NCI-H2081 treated with DMSO at 0.1 percent for 48 hours (cell line): ENCODE measurements at places on chromosomes 6 and 20.

DNA sequence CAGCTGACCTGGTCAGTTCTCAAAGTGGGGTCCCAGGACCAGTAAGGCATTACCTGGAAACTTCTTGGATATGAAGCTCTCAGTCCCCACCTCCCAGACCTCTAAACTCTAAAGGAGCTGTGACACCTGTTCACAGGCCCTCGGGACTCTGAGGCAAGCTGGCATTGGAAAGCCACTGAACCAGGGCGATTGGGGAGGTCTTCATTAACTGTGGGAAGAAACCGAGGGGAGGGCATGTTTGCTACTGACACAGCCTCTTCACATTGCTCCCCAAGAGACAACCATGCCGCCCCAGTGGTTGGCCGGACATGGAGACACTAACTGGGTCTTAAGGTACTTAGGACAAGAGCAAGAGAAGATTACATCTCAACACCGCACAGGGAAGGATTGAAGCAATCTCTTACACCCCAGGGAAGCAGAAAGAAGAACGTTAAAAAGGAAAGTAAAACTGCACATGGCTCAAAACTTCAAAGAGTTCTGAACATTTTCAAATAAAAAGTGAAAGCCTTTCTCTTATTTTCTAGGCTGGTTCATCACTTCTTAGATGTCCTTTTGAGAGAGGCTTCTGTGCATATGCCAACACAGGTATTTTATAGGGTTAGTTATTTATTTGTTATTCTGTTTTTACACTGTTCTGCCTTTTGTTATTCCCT lies 210.0 kb upstream of the CST7 start:
- no peak for DNase-seq

GRCh38 chr6:35136185-35136584 lies 5.0 kb downstream of the TCP11 start:
- DNase-seq = no peak

- no peak for DNase-seq
Measured at GRCh38 chr6:164377348-164377918, 932.0 kb downstream of the C6orf118 start.

GRCh38 chr6:12265296-12265695 lies 24.9 kb upstream of the EDN1 start:
- no peak for DNase-seq

DNA sequence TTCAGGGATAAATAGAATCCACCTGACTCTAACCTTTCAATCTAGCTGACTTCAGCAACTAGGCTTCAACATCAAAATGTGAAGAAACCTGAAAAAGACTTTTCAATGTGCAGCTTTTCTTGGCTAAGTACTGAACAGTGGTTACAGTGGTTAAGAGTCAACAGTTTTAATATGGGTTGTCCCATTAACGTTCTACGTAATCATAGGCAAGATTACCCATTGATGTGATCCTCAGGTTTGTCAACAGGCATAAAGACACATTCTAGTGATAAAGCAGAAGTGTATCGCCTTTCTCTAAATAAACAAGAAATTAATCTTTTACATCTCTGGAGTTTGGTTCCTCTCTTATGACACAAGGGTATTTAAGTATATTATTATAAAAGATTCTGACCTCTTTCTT lies 154.1 kb upstream of the RUNX2 start:
- DNase-seq = no peak

GRCh38 chr6:22025468-22026163 lies 271.2 kb downstream of the PRL start:
- DNase-seq = no peak

DNA sequence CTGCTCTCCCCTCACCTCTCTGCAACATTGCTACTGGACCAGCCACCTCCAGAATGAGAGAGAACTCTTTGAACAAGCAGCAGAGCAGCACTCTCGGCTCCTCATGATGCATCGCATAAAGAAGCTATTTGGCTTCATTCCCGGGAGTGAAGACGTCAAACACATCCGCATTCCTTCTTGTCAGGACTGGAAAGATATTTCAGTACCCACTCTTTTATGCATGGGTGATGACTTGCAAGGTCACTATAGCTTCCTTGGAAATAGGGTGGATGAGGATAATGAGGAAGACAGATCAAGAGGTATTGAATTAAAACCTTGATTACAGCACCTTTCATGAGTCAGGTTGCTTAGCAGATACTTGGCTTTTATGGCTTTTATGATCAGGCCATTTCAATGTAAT lies 4.3 kb downstream of the CALHM4 start:
- no peak for DNase-seq

DNA sequence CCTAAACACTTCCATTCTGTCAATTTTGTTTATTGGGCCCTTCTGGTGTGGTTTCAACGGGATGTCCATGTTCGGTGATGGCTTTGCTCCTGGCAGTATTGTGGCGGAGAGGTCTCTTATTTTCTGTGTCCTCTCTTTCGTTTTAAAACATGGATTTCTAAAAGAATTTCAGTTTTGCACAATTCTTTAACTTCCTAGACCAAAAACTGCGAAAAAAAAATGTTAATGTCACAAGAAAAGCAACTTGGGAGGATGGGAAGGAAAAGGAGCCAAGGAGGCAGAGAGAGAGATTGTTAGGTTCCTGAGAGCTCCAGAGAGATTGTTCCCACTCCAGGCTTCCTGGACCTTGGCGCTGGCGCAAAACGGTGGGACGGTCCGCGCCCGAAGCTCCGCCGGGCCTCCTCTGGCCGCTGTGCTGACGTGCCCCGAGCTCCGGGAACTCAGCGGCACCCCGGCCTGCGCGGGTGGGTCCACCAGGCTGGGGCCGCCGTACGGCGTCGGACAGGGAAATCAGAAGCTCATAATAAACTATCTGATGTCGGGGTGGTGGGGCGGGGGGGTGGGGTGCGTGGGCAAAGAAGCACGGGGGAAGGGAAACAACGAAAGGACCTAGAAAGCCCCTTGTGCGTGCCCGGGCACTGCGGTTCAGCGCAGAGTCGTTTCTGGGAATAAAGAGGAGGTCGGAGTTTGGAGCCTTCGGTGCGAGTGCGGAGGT lies 951 bp upstream of the OLIG3 start:
- DNase-seq = no peak
